ENCODE measurements at places on chromosomes 1 and 21. TPM values are rescaled to one million over a fixed set of nuclear protein-coding genes. Genes with fewer than 3 reads are reported as not detected.

DNA sequence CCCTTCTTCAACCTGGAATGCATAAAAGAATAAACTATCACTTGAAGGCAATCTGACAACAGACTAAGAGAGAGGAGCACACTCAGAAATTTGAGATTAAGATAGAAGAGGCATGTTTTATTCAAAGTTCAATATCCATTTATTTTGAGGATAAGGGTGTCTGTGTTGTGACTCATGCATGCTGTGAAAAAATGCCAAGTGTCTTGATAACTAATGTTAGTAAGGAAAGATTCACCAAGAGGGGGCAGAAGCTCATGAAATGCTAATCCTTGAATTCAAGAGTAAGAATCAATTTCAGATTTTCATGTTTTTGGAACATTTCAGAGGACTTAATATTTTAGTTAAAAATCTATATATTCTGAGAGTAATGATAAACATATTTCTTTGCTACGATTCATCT is 94.0 kb downstream of the IFI44 start:
- DNase-seq: no peak

GRCh38 chr1:171852272-171852671 is 11.0 kb downstream of the DNM3 start:
- no peak for DNase-seq

DNA sequence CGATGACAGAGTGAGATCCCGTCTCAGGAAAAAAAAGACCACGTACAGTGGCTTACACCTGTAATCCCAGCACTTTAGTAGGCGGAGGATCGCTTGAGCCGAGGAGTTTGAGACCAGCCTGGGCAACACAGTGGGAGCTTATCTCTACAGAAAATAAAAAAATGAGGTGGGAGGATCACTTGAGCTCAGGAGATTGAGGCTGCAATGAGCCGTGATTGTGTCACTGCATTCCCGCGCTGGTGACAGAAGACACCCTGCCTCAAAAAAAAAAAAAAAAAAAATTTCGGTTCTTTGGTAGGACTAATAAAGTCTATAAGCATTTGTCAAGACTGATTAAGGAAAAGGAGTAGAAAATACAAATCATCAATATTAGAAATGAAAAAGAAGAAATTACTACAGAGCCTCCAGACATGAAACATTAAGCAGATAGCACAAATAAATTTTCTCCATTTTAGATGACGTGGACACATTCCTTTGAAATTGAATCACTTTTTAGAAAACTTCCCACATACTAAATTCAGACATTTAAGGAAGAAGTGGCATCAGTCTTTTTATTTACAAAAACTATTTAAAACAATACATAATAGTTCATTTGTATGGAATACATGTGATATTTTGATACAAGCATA is 30.4 kb downstream of the MORC3 start:
- DNase-seq: no peak

GRCh38 chr1:55257958-55258357 is 42.8 kb upstream of the USP24 start:
- no peak for DNase-seq

GRCh38 chr21:38494251-38494642 is 4.0 kb downstream of the ERG start:
- DNase-seq: no peak

GRCh38 chr21:34199121-34199910 is 125.9 kb downstream of the MRPS6 start:
- no peak for DNase-seq

GRCh38 chr1:95953015-95953414 is 719.0 kb downstream of the RWDD3 start:
- peak; percentile 8 for DNase-seq

CDCP2 gene
- total RNA-seq: 0.10 TPM

HSPA6 gene
- total RNA-seq: 8.2 TPM

BATF3 gene
- total RNA-seq: 1.6 TPM

CFAP45 gene
- 0.59 TPM for total RNA-seq
